Suprapubic skin (tissue), 4 donors: ENCODE measurements at places on chromosomes 2 and 18.
A peak's percentile ranks its signal among the peaks of the same experiment; 100 is the strongest.

GRCh38 chr2:109655287-109655686, 41.1 kb downstream of the SOWAHC start:
- no peak for DNase-seq

- DNase-seq = no peak
These were observed 209.1 kb upstream of the ID2 start for GRCh38 chr2:8472545-8473323.

DNA sequence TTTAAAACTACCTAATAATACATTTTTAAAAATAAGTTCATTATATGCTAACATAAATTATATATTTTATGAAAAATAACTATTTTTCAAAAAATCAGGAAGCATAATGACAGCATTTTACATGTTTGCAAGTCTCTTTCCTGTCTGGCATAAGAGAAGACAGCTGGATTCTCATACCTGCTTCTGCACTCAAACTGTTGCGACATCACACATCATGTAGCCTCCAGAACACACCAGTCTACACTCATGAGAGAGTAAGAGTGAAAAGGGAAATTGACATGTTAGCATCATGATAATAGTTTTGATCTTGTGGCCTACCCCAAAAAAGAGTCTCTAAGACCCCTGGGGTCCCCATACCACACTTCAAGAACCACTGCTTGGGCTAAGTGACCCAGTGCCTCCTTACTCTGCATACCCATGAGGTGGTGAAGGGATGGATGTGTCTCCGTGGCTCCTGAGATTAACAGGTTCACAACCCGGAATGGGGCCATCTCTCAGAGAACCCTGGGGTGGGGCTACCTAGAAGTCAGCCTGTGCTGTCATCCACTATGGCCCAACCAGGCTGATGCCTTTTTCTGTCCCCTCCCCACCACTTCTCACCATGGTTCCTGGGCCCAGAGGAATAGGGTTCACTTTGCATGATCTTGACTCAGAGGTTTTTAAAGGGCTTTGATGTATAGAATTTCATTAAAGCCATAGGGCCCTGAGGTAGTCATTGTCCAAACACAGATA, 102.6 kb upstream of the DAPL1 start:
- DNase-seq = no peak

GRCh38 chr2:174778085-174778981, 14.1 kb upstream of the CHRNA1 start:
- DNase-seq = peak; percentile 85

DNA sequence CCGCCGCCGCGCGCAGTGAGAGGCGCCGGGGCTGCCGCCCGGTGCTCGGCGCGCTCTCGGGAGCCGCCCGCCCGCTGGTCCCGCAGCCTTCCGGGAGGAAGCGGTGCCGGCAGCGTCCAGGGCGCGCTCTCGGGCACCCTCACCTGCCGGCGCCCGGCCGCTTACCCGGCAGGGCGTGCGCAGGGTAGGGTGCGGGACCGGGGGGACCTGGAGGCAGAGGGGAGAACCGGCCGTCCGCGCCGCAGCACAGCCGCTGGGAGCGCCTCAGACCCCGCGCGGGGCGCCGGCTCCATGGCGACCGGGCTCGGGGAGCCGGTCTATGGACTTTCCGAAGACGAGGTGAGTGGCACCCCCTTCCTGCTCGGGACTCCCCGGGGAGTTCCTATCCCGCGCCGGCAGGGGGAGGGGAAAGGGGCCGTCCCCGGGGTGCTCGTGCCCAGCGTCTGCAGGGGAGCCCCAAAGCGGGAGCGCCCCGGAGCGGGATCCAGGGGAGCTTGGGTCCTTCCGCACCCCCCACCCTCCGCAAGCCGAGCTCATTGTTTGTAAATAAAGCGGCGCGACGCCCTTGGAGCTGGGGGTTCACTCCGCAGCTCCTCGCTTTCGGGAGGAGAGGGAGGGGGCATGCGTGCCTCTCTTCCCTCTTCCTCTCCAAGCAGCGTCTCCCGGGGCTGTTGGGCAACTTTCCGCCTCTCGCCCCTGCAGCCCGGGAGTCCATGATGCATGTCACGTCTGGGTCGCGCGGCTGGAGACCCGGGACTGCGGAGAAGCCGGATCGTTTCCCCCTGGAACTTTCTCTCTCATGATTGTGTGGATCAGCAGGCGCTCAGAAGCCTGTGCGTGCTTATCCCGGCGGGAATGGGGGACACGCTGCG, 580 bp downstream of the NEDD4L start:
- peak; percentile 83 for DNase-seq

DNA sequence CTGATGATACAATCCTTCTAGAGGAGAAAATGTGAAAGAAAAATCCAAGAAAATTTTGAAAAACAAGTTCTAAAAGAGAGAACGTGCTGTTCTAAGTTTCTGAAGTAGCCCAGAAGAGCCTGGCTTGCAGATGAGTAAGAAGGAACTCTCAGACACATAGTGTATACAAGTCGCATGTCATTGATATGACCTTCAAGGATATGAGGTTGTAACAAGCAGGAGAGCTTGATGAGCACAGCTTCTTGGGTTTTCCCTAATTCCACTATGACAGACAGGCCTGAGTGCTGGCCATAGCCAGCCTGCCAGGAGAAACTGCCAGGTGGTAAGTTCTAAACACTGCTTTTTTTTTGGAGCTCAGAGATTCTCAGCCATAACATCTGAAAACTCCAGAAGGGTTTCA, 235.7 kb upstream of the SIX2 start:
- no peak for DNase-seq
